Stimulated activated CD8-positive, alpha-beta memory T cell treated with anti-CD3 and anti-CD28 coated beads, Interleukin-7, amount 100 ng/mL, for 48 hours (primary cell): ENCODE measurements at places on chromosomes 11 and 22.

- no peak for DNase-seq
These were observed 3.4 kb upstream of the KDM4F start for GRCh38 chr11:95045812-95046211.

GRCh38 chr22:21942407-21943343, 10.0 kb downstream of the PPM1F start:
- no peak for DNase-seq

DNA sequence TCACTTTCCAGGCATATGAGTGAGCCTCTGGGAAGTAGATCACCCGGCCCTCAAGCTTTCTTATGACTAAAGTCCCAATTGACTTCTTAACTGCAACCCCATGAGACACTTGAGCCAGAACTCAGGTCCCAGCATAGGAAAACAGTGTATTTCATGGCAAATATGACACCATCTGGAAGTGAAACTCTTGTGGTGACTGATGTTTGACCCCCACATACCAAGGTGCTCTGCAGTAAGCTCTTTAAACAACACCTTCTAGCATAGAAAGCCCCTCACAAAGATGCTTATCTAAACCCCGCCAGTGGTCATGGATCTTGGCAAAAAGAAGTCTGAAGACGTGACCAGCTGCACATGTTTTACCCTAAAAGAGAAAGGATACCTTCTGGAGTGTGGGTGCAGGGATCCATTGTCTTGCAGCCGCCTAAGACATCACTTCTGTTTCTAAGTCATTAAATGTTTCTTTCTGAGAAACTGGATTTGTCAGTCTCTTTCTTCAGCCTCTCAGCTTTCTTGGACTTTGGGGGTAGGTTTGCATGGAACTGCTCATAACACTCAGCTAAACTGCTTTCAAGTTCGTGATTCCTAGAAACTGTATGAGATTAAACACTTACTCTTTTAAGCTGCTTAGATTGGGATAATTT, 7.4 kb upstream of the PELI3 start:
- DNase-seq: no peak

DNA sequence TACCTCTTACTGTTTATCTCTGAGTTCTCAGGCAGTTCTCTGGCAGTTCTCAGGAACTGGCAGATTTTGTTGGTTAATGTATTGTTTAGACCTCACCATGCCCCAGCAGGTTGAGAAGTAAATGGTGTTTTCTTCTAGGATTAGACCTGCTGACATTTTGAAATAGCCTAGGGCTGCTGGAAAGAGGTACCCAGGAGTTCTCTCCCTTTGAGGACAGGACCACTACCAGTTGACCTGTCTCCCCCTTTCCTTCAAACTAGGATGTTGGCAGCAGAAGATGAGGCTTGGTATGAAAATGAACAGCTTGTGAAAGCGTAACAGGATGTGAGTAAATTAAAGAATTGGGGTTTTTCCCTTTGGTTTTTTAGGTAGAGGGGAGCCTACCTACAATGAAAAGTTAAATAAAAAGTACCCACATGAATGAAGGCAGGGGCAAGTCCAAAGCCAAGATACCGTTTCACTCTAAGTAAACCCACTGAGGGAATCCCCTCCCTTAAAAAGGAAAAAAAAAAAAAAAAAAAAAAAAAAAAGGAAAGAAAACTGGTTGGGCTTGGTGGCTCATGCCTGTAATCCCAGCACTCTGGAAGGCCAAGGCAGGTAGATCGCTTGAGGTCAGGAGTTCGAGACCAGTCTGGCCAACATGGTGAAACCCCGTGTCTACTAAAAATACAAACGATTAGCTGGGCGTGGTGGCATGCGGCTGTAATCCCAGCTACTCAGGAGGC, 96.2 kb downstream of the PDHX start:
- no peak for DNase-seq

GRCh38 chr11:105713696-105714095, 103.8 kb downstream of the GRIA4 start:
- DNase-seq: no peak

- no peak for DNase-seq
These were observed 26.5 kb upstream of the SESN3 start for GRCh38 chr11:95257456-95257971.

- no peak for DNase-seq
These were observed 33.7 kb upstream of the EED start for GRCh38 chr11:86210898-86211297.

- no peak for DNase-seq
These were observed 22.3 kb upstream of the GLYATL2 start for GRCh38 chr11:58866788-58867187.

DNA sequence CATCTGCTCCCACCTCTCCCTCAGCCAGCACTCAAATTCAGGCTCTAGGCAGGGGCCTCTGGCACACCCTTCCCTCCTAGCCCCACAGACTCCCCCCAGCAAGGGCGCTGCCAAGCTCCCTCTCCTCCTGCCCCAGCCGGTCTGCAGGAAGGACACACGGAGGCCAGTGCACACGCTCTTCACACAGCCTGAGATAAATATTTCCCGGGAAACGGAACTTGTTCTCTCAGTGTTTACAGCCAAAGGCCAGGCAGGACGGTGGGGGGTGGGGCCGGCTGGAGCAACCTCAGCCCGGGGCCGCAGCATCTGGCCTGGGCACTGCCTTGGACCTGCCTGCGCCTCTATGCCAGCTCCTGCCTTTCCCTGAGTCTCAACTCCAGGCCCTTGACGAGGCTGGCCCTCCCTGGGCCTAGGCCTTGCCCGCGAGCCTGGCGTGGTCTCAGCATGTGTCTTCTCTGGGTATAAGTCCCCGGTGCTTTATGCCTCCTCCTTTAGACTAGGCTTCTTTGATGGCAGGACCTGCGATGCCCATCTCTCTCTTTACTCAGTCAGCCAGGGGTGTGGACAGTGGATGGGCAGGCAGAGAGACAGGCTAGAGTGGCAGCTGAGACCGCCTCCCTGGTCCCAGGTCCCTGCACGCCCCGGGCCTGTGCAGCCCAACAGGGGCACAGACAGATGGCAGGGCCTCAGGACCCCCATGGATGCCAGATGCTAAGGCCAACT, 48.4 kb downstream of the PDE2A start:
- DNase-seq: no peak

GRCh38 chr22:47837703-47838102, 1075.3 kb downstream of the TBC1D22A start:
- no peak for DNase-seq

DNA sequence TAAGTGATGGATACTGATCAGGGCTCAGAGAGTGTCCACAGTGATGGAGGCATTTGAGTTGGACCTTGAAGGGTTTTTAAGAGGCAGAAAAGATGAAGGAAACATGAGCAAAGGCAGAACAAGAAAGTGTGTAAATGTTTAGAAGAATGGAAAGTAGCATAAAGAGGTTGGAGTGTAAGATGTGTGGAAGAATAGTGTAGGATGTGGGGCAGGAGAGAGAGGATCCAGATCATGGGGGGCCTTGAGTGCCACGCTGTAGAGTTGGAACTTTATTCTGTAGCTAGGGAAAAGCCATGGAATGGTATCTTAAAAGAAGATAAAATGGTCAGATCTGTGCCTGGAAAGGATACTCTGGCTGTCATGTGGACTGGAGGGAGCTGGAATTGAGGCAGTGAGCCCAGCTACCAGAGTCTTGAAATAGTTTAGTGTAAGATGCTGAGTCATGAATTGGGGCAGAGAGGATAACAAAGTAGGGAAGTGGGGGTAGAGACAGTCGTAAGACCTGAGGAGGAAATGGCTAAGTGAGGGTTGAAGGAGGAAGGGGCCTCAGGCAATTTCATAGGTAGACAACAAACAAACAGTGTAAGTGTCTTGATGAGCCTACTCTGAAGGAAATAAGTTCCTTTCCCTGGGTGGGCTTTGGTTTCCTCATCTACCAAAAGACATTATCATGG, 6.7 kb downstream of the KCNE3 start:
- no peak for DNase-seq
